Activated gamma-delta T cell treated with Interleukin-2 at 50 U/mL for 16 hours (primary cell): ENCODE measurements at places on chromosomes 13 and 19.

GRCh38 chr13:100517728-100518127 is 70.9 kb downstream of the GGACT start:
- no peak for DNase-seq

- DNase-seq = no peak
These were observed 19.0 kb downstream of the NLRP7 start for GRCh38 chr19:54928299-54928698.

- peak; percentile 90 for DNase-seq
These were observed 30.2 kb downstream of the CYP2F1 start for GRCh38 chr19:41144403-41144802.

GRCh38 chr13:105997581-105998550 is 537.6 kb downstream of the EFNB2 start:
- DNase-seq = no peak

GRCh38 chr13:106464076-106464475 is 71.4 kb downstream of the EFNB2 start:
- DNase-seq = no peak

- DNase-seq = no peak
These were observed 18.0 kb upstream of the RBM26 start for GRCh38 chr13:79423801-79424642.

DNA sequence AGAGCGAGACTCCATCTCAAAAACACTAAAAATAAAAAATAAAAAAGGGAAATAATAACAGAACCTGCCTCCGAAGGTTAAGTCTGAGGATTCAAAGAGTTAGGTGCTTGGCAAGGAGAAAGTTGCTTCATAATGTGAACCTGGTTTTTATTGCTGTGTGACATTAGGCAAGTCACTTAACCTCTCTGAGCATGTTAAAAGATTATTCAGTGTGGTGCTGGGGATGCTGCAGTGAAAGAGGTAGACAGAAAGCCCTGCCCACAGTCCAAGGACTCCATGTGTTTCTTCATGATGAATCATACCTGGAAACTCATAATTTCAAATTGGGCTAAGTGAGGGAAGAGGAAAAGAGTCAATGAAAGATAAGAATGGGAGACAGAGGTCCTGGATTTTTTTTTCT is 2.4 kb downstream of the IL27RA start:
- no peak for DNase-seq

DNA sequence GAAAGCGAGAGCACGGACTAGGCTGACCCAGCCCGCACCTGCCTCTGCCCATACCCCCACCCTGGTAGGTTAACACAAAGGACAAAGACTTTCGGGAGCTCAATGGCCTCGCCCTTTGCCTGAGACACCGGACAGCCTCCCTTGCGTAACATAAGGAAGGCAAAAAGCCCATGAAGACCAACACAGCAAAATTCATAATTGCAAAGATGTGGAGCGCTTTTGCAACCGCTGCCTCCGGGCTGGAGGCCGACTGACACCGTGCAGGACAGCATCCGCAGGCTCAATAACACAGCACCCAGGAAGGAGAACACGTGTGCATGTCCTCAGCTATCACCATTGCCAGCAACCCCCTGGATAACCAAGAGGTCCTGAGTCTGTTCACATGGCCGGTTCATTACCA is 15.4 kb downstream of the LILRA1 start:
- DNase-seq = no peak

GRCh38 chr13:97367016-97367822 is 66.8 kb upstream of the RAP2A start:
- no peak for DNase-seq

DNA sequence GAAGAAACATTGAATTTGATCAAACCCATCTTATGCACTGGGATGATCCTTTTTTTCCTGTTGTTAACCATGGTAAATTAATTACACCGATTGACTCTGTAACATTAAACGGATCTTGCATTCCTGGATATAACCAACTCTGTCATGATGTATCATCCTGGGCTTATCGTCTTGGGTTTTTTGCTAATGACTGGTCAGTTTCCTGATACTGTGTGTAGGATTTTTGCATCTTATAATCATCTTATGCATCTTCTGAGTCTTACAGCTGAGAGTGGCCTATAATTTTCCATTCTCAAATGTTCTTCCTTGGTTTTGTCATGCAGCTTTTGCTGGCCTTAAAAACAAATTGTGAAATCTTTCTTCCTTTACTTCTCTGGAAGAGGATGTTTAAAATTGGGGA is 12.8 kb downstream of the DCUN1D2 start:
- DNase-seq = no peak

DNA sequence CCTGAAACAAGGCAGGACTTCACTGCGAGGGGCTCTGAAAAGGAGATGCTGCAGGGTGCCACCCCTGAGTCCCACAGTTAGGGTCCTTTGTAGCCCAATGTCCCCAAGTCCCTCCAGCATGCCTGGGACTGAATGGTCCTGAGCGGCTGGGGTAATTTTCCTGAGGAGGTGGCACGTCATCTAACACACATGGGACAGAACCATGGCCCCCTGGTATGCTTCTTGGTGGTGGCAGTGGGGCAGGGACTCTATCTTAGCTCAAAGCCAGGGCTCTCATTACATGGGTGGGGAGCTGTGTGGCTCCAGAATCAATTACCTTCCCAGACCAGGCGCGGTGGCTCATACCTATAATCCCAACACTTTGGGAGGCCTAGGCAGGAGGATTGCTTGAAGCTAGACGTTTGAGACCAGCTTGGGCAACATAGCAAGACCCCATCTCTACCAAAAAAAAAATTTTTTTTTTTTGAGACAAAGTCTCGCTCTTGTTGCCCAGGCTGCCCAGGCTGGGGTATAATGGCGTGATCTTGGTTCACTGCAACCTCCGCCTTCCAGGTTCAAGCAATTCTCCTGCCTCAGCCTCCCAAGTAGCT is 7.9 kb upstream of the SLC7A9 start:
- DNase-seq = no peak

- DNase-seq = no peak
These were observed 60.9 kb downstream of the ERICH6B start for GRCh38 chr13:45554604-45555109.

GRCh38 chr19:34676697-34677385 is at the start of gene SCGB2B2:
Gene SCGB2B2, minus strand, starts transcription at chr19:34677159. Its CDS starts 82,596 bp downstream, at chr19:34594563.
- peak; percentile 76 for DNase-seq

DNA sequence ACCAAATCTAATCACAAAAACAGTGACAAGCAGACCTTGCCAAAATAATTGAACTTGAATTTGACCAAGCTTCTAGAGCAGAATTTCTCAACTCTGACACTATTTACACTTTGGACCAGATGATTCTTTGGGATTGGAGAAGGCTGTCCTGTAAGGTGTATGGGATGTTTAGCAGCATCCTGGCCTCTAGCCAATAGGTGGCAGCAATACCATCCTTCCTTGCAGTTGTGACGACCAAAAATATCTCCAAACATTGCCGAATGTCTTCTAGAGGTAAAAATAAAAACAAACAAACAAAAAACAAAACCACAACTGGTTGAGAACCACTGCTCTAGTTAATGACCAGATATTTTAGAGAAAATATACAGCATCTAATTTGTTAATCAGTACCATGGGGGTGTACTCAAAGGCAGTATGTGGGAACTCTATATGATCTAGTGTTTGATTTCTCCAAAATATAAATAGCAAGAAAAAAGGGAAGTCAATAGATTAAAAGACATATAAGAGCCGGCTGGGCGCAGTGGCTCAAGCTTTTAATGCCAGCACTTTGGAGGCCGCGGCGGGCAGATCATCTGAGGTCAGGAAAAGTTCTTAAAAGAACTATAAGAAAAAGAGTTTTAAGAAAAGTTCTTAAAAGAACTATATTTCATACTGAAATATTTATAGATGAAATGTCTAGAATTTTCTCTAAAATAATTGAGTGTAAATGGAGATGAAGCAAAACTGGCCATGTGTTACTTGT is 60.9 kb upstream of the ZNF527 start:
- peak; percentile 24 for DNase-seq

- DNase-seq = no peak
These were observed 4.9 kb upstream of the DMKN start for GRCh38 chr19:35518313-35518712.

DNA sequence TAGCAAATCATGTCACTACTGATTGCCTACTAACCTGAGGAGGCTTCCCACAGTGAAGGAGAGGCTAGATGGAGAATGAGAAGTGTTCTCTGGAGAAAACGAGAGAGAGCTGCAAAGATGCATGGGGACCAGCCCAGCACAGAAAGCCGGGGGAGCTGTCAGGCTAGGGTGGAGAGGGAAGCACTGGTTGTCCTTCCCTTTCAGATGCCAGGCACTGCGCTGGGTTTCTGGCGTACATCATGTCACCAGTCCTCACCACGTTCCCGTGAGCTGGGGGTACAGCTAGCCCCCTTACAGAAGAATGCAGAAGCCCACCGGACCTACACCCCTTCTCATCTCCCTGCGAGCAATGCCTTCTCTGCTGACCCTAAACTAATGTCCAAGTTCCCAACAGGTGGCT is 86.0 kb downstream of the STK24 start:
- no peak for DNase-seq

DNA sequence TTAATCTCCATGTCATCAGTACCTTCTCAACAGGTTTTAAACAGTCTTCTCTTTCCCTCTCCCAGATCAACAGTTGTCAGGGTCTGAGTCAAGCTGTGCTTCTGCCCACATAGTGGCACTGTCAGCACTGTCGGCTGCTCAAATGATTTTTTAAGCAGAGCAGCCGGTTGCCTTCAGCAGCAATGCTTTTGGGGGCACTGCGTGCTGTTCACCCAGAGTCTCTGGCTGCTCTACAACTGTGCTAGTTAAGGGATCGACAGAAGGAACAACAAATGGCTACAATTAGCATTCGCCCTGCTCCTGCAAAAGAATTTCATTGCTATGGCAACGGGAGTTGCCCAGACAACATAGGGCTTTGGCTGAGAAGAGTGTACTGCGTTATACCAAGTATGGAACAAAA is 412.9 kb downstream of the DIAPH3 start:
- no peak for DNase-seq

DNA sequence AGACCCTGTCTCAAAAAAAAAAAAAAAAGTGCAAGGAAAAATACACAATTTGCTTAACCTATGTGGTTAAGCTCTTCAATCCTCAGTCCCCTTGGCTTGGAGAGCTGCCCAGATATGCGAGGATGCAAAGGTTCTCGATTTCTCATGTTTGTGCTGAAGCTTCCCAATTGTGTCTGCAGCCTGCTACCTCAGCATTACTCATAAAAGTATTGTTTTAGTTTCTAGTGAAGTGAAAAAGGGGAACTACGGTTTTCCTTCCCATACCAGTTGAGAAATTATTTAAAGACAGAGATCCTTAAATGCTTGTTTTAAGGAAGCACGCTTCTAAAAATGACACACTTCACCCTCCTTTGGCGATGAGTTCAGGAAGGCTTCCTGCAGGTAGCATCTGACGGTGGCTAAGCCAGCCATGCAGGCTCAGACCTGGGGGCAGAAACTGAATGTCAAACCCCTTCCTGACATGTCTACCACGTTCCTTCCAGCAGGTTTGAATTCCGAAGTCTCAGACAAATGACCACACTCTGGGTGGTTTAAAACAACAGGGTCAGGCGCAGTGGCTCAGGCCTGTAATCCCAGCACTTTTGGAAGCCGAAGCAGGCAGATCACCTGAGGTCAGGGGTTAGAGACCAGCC is 47.9 kb downstream of the RUBCNL start:
- no peak for DNase-seq

DNA sequence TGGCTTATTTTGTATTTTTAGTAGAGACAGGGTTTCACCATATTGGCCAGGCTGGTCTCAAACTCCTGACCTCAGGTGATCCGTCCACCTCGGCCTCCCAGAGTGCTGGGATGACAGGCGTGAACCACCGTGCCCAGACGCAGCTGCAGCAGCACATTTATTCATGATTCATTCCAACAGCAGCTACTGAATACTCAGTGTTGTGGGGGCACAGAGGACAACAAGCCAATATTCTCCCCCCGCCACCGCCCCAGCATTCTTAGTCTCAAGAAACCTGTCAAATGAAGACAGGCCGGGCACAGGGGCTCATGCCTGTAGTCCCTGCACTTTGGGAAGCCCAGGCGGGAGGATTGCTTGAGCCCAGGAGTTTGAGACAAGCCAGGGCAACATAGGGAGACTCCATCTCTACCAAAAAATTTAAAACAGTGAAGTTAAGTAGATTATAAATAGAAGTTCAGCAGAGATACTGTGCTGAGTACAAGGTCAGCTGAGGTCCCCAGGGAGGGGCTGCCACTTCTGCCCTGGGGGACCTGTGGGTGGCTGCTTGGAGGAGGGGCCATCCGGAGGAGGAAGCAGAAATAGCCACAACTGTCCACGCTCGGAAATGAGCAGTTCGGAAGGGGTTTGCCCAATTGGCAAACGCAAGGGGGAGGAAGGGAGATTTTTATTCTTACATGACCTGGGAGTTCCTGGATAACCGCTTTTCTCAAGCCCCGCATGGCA is 4.3 kb downstream of the DOT1L start:
- no peak for DNase-seq

GRCh38 chr19:1481893-1482360 is 2.9 kb upstream of the C19orf25 start:
- DNase-seq = no peak

GRCh38 chr13:25276748-25277147 is 10.5 kb downstream of the MTMR6 start:
- DNase-seq = no peak

DNA sequence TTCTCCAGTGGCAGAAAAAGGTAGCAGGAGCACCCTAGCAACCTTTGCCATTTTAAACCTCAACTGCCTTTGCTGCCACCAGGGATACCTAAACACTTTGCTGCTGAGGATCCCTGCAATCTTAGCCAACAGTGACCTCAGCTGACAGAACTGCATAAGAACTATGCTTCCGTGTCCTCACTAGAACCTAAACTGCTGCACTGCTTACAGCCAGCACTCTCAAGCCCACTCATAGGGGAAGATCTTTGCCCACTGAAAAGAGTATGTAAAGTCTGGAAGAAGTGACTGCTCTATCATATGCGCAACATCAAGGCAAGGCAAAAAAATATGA is 270.0 kb upstream of the PCDH20 start:
- no peak for DNase-seq

- no peak for DNase-seq
These were observed 26.9 kb upstream of the RCBTB2 start for GRCh38 chr13:48559638-48560320.

DNA sequence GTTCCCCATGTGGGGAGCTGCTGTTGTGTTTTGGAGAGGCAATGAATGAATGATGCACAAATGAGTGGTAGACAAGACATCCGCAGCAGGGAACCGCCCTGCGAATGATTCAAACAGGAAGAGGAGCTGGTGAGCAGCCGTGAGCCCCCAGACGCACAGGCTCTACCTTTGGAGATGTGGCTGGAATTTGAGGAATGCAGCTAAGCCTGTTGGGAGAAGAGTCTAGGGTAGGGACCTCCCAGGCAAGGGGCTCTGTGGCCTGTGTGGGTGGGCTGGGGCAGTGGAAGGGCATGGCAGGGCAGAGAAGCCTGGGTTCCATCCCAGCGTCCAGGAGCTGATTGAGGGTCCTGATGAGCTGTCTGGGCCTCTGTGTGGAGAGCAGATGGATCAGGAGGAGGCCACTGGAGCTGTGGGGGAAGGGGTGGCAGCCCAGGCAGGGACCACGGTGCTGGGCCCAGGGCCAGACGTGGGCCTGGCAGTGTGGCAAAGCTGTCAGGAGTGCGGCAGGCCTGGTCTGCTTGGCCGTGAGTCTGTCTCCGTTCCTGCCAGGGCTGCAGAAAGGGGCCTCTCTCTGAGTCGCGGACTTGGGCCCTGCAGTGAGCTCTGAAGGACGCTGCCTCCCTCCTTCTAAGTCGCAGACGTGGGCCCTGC is 41.8 kb upstream of the DCUN1D2 start:
- DNase-seq = no peak
